ENCODE measurements at places on chromosomes 1 and 21. TPM values are rescaled to one million over a fixed set of nuclear protein-coding genes. Genes with fewer than 3 reads are reported as not detected.

DNA sequence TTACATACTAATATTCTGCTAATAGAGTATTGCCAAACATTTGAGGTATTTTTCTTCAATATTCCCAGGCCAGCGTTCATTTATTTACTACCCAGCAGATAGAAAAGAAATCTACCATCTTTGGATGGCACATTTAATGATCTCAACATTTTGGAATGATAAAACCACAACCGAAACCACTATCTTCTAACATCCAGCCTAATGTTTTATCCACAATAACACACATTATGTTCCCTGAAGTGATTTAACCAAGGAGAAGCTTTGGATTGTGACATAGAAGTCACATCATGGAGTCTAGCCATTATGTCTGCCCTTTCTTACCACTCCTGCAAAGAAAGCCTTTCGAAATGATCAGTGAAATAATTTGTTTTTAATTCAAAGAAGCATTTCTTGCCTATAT is 497.1 kb upstream of the PLXNA2 start:
- no peak for DNase-seq

GRCh38 chr1:101253976-101254674 is 17.3 kb downstream of the S1PR1 start:
- DNase-seq: no peak

GRCh38 chr1:203335503-203335902 is 15.4 kb downstream of the FMOD start:
- no peak for DNase-seq

GRCh38 chr1:182235952-182236650 is 155.5 kb downstream of the GLUL start:
- DNase-seq: no peak

- DNase-seq: no peak
Measured at GRCh38 chr21:41141031-41141457, 26.9 kb upstream of the BACE2 start.

DNA sequence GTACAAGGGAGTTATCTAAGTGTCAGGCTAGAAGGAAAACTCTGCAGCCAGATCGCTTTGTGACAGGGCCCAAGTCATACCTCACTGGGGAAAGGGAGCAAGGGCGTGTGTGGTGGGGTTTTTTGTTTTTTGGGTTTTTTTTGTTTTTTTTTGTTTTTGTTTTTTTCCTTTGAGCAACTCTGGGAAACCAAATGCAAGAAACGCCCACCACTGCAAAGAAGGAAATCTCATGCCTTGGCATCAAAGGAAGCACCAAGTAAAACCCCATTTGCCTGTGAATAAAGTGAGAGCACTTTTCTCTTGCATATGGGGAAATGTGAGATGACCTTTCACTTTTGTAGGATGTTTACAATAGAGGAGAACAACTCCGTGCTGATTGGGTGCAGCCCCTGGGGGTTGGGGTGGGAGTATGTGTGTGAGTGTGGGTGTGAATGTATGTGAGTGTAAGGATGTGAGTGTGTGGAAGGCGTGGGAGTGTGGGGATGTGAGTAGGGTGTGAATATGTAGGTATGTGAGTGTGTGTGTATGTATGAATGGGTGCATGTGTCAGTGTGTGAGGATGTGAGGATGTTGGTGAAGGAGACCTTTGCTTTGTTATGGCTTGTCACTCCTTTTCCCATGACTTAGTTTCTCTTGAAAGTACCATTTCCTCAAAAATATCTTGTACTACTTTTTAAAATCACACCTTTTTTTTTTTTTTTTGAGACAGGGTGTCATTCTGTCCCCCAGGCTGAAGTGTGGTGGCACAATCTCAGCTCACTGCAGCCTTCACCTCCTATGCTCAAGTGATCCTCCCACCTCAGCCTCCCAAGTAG is 34.6 kb downstream of the IL12RB2 start:
- no peak for DNase-seq

DNA sequence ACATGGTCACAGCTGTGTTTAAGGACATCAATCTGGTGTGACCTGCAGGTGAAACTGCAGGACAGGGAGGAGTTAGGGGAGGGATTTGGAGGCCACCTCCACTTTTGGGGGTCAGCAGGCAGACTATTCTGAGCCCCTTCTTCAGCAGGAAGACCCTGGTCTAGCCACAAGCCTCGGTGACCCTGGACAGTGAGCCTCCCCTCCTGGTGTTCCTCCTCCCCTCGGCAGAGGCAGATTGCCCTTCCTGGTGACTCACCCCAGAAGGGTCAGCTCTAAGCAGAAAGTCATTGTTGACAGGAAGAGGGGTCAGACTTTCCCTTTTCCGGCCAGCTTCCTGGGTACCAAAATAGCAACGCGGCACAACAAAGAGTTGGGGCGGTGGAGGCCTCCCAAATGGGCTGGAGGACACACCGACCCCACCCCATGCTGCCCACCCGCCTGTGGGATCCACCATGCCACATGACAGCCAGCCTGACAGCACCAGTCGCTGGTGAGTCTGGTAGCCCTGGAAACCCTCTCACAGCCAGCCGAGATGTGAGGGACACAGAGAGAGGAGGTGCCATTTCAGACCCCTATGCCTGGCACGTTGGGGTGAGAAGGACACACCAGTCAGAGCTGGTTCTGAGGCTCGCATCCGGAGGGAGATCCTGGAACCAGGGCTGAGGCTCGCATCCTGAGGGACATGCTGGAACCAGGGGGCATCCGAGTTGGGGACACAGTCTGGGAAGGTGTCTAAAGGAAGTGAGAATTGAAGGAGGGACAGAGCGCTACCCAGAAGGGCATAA is 14.7 kb upstream of the CSF1 start:
- no peak for DNase-seq

DNA sequence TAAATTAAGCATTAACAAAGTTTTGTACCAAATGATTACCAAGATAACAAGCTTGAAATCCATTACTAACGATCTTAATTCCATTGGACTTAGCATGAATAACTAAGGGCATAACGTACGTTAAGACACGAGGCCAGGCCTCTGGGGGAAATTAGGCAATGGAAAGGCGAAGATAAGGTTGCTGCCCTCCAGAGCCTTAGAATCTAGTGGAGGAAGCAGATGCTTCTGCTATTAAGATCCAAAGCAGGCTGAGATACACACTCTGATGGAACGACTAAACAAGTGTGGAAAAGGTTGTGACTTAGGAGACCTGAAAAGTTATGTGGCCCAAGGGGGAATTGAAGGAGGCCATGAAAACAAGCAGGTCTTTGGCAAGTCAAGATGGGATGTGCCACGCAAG is 6.0 kb downstream of the AKNAD1 start:
- DNase-seq: no peak

DNA sequence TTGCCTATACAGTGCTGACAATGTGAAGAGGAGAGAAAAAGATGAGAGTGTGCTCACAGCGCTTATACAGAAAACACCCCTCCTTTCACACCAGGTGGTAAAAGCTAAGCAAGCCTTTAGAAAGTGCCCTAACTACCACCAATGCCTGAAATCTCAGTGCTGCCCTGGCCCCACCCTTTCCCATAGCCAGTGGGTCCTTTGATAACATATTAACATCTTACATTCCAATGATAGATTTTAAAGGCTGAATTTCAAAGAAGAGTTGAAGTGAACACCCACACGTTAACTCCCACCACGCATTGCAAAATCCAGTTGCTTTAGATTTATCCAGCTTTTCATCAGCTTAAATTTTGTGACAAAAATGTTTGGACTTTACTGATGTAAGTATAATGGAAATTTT is 58.1 kb upstream of the SSX2IP start:
- DNase-seq: no peak

DNA sequence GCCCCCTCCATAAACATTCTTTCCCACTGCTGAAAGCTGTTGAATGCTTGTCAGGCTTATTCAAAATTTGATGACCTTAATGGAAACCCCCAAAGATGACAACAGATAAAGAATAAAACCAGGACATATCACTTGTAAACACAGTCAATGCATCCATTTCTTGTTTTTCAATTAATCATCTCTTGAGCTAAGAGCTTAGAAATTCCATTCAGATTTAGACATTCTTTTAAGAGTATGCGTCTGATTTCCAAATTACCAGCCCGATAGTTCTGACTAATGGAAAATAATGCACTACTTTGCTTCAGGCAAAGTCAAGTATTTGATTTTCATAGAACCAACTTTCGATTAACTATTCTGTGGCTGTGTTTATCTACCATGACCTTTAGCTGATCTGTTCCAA is 100.6 kb upstream of the RUNX1 start:
- no peak for DNase-seq

- no peak for DNase-seq
Measured at GRCh38 chr1:65630855-65631254, 161.8 kb upstream of the PDE4B start.

DNA sequence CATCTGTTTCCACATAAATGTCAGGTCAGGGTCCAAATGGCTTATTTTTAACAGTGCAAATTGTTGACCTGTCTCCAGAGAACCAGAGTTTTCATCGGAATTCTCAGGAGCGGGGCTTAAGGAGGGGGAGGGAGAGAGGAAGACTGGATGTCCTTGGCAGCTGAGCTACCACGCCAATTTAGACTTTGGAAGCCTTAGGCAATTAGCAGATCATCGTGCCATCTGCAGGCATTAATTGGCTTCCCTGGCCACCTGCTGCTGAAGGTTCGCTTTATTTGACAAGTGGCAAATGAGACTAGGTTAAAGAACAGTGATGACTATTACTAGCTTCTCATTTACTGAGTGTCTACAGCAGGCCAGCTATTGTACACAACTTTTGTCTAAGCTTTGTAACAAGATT is 43.7 kb downstream of the HLX start:
- no peak for DNase-seq

GRCh38 chr1:200890818-200891773 is 3.6 kb upstream of the INAVA start:
- DNase-seq: no peak

GRCh38 chr1:14168326-14169063 is 430.0 kb upstream of the KAZN start:
- no peak for DNase-seq

DNA sequence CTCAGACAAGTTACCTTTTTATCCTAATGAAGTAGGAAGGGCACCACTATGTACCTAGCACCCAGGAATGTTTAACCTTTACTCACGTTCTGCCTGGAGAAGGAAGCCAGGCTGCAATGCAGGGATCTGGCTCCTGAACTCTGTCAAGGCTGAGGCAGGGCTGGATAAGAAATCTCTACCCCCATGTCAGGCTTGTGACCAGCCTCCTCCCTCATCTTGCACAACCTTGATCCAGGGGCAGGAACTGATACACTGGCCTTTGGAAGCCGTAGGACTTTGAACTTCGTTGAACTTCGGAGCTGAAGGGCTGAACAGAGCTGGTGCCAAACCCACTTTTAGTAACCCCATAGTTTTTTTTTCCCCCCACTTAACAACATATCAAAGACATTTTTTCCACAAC is 8.0 kb upstream of the AKR1A1 start:
- DNase-seq: no peak

DNA sequence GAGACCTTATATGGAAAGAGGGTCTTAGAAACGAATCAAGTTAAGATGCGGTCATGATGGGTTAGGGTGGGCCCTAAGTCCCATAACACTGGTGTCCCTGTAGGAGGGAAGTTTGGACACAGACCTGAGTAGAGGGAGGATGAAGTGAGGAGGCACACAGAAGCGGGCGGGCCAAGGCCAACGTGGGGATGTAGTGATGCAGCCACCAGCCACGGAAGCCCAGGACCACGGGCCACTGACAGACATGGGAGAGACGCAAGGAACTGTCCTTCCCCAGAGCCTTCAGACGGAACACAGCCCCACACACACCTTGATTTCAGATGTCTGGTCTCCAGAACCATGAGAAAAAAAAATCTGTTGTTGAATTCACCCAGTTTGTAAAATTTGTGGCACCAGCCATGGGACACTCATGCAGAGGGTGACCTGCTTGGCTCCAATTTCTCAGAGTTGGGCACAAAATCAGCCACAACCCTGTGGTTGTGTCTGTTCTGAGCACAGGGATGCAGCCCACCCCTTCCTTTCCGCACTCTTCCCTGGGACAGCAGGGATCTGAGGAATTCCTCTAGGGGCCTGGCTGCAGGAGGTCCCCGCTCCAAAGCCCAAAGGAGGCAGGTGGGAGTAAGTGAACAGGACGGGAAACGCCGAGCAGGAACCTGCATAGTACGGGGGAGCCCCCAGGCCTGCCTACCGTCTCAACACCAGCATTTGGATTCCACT is 61.1 kb downstream of the RIPK4 start:
- DNase-seq: no peak

- no peak for DNase-seq
Measured at GRCh38 chr1:22208268-22208972, 65.5 kb upstream of the WNT4 start.

DNA sequence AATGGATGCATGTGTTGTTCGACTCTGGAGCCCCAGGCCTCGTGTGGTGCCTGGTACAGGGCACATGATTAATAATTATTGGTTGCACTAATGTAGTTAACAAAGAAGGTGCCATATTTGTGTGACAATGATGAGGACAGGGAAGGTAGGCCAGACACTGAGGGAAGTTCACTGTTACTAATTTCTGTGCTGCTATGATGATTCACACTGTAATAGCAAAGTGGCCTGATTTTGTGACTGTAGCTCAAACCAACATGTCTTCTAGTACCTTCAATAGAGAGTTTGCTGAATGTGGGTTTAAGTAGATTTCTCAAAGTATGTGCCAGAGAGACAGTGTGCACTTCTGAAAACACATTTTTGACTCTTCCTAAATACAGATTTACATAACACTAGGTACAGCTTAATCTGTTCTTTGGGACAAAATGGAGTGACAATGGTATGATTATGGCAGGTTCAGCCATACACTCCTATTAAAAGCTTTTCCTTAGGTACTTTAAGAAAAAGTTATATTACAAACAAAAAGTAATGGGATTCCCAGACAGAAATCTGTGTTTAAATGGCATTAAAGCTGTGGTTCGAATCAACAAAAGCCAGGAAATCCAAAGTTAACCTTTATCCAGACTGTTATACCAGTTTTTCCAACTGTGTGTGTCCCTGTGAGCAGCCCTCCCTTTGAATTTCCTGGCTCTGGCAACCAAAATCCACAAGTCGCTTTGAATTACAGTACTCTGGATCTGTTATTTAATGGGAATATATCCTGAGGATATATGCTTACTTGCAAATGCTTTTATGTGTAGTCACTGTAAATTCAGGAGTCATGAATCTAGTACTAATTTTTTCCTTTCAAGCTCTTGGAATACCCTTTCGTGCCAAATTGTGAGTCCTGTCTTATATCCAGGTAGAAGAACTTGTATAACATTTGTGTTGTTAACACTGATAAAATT is 277.1 kb upstream of the SGIP1 start:
- no peak for DNase-seq

GRCh38 chr1:207937204-207937603 is 26.3 kb upstream of the CD34 start:
- DNase-seq: no peak

GRCh38 chr1:15156807-15157380 is 3.3 kb downstream of the TMEM51 start:
- no peak for DNase-seq

ASCL5 gene
- not detected for total RNA-seq

GJA9 gene
- total RNA-seq: not detected

RPE65 gene
- total RNA-seq: not detected

NUCKS1 gene
- 110 TPM for total RNA-seq

CRP gene
- not detected for total RNA-seq

TFF3 gene
- not detected for total RNA-seq

SLFNL1 gene
- total RNA-seq: 0.65 TPM

OR14I1 gene
- total RNA-seq: not detected

ODF2L gene
- 47.8 TPM for total RNA-seq

FAM43B gene
- not detected for total RNA-seq

MRPL20 gene
- 165 TPM for total RNA-seq

S100A5 gene
- not detected for total RNA-seq

Measured in naive thymus-derived CD8-positive, alpha-beta T cell (primary cell).